ENCODE measurements at places on chromosomes 11 and 22. TPM values are rescaled to one million over a fixed set of nuclear protein-coding genes. Genes with fewer than 3 reads are reported as not detected.

- no peak for DNase-seq
These were observed 4.5 kb upstream of the CDC42EP2 start for GRCh38 chr11:65310215-65310614.

- no peak for DNase-seq
These were observed 3.4 kb downstream of the RAB1B start for GRCh38 chr11:66271816-66272215.

DNA sequence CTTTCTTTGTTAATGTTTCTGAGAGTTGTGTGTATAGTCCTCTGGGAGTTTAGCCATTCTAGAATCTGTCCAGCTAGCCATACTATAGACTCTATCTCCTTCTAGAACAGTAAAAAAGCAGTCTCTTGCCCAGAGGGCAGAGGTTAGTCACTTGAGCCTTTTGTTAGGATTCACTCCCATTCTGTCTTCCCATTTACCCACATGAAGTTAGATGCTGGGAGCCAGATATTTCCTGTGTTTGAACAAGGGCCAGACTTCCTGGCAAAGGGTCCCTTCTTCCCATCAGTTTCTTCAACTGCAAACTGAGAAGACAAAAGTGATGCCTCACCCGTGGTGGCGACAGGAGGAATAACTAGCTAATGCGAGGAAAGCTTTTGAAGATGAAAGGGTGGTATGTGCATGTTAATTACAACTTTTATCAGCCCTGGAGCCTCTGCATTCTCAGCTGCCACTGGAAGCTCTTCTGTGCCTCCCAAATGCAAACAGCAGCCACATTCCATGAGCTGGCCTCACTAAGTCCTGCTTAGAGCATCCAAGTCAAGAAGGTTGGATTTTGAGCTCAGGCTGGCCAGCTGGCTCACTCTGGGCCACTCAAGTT, 12.8 kb downstream of the CD44 start:
- no peak for DNase-seq

The OR10D3 gene
- not detected for total RNA-seq

- DNase-seq: no peak
These were observed 10.0 kb downstream of the RPL3 start for GRCh38 chr22:39309364-39309861.

DNA sequence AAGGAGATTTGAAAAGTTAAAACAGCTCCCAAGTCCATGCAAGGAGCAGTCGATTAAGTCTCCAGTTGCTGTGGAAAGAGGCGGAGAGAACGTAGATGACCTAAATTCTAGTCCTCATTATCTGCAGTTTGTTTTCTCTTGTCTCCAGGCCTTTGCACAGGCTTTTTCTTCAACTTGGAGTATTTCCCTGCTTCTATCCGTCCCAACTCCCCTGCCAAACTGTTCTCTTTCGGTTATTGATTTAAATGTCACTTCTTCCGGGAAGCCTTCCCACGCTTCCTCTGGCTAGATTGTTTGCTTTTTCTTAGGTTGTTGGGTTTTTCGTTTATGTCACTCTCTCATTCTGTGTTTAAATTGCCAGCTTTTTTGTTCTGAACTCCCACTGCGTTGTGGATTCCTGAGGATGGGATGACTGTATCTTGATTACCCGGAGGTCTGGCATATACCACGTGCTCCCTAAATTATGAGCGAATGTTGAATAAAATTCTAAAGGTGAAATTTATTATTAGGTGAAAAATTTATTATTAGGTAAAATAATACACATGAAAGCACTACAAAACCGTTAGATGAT, 463 bp downstream of the TMEM126B start:
- DNase-seq: no peak

DNA sequence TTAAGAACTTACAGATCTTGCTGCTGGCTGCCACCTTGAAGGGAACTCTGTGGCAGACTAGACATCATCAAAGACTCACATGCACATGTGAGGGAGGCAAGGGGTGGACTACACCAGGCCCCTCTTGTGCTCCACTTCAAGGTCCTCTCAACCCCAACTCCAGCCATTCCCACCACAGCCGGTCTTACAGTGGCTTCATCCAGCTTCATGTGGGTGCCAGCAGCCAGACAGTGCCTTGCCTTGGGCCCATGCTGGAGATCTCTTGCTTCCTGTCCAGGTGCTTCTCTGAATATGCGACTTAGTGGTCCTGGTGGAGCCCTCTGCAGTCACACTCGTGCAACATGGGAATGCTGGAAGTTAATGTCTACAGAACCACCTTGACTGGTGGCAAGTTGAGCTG, 44.6 kb upstream of the WNT7B start:
- peak; percentile 55 for DNase-seq

GRCh38 chr11:749731-750130, 2.5 kb downstream of the TALDO1 start:
- no peak for DNase-seq

DNA sequence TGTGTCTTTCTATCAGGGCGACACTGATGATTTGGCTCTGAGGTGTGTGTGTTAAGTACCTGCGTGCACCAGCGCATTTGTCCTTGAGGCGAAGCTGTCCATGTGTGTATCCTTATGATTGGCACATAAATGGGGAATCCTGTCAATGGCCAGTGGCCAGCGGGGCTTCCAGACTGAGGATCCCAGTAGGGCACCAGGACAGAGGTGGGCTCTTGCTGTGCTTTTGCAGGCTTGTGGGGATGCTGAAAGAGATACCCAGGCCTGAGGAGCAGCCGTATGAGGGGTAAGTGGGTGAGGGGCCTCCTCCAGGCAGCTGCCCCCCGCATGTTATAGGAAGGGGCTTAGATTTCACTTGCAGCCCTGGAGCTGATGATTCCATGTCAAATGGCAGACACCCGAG, 156.8 kb downstream of the ST3GAL4 start:
- peak; percentile 32 for DNase-seq

DNA sequence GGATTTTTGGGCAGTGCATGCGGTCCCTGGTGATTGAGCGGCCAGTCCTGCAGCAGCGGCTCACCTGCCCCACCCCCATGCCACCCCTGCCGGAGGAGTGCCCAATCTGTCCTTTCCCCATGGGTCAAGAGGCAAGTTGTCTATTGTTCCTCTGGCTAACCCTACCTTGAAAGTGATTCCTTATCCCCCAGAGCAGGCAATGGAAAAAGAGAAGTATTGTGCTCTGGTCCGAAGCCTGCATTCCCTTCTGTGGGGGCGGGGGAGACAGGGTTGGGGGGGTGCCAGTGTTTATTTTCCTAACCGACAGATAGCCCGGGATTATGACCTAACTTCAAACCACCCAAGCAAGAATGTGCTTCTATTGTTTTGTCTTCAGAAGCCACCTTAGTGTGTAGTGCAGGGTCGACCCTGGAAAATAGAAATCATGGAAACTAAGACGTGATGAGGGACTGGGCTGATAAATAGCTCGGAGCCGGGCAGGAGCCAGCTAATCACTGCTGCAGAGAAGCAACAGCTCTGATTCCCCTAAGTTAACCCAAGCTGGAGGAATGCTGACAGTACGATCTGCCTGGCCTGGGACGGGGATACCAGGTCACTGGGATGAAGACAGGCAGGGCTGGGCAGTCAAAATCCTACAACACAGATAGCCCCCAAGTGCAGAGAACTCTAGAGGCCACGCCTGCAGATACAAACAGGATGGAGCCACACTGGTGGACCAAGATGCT, 38.7 kb upstream of the ATXN10 start:
- peak; percentile 51 for DNase-seq

The MOGAT2 gene
- not detected for total RNA-seq

DNA sequence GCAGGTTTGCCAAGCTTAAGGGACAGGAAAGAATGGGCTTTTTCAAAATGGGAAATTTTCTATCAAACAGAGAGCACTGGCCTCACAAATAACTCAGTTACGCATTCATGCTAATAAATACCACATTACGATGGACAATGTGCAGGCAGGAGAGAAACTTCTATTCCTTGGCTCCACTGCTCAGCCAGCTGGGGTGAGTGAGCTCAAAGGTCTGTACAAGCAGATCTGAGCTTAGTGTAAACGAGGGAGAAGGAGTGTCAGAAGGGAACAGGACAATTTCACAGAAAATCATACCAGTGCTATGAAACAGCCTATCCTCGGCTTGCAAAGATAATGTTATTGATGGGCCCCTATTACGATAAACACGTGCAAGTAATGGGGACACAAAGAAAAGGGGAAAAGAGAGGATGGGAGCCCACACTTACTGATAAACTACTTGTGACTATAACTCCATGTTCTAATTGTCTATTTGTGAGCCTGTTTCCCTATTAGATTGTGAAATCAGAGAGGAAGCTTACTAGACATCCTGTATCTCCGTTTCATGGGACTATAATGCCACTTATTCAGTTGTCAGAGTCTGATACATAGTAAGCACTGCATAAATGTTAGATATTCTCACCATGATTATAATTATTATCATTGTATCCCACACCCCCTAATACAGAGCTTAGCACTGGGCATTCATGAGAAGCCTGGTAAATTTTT, 46.3 kb downstream of the AMOTL1 start:
- peak; percentile 82 for DNase-seq

The AIFM3 gene
- 0.66 TPM for total RNA-seq

DNA sequence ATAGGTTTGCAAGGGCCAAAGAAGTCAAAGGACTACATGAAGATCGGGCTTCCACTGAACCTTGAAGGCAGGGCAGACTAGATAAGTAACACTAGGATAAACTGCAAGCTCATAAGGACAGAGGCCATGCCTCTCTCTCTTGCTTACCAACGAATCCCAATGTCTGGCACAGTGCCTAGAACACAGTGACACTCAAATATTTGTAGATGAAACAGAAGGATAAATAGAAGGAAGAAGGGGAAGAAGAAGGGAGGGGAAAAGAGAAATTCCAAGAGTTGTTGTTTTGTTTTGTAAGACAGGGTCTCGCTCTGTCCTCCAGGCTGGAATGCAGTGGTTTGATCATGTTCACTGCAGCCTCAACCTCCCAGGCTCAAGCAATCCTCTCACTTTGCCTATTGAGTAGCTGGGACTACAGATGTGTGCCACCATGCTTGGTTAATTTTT, 26.9 kb downstream of the SIK3 start:
- DNase-seq: peak; percentile 86

The DEUP1 gene
- not detected for total RNA-seq

DNA sequence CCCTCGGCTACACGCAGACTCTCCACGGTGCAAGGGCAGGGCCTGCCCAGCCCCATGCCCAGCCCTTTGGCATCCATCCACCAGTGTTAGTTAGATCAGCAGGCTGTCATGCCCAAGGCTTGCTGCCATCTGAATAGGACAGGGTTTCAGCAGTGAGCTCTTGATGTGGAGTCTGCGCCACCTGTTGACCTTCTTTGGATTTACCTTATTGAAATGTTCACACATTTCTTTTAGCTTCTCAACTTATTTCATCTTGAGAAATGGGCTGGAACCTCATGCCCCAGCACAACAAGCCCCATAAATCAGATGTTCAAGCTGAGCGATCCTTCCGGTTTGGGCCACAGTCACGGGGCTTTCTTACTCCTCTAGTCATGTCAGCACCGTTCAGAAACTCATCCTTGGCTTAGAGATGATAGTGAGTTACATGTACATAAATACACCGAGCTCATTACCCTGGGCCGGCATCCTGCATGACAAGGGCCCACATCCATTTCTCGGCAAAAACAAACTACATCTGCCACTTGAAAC, 61.7 kb downstream of the PARVB start:
- no peak for DNase-seq

The EFCAB6 gene
- 3.3 TPM for total RNA-seq

GRCh38 chr22:23233084-23233531, 52.8 kb downstream of the BCR start:
- DNase-seq: no peak

The KLHDC7B gene
- total RNA-seq: not detected

The C11orf52 gene
- not detected for total RNA-seq

GRCh38 chr11:45085646-45086501, 60.6 kb upstream of the PRDM11 start:
- DNase-seq: no peak

DNA sequence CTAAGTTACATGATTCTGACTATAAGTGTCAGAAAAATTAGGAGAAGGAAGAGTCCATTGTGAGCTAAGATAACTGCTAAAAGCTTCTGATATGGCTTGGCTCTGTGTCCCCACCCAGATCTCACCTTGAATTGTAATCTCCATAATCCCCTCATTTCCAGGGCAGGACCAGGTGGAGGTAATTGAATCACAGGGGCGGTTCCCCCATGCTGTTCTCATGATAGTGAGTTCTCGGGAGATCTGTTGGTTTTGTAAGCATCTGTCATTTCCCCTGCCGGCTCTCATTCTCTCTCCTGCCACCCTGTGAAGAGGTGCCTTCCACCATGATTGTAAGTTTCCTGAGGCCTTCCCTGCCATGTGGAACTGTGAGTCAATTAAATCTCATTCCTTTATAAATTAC, 230.2 kb downstream of the OPCML start:
- no peak for DNase-seq

GRCh38 chr11:121141066-121141465, 40.0 kb downstream of the TECTA start:
- no peak for DNase-seq

- no peak for DNase-seq
These were observed 13.0 kb upstream of the SLC39A13 start for GRCh38 chr11:47395223-47396048.

- no peak for DNase-seq
These were observed 20.6 kb upstream of the DDI1 start for GRCh38 chr11:104015649-104016415.

The ANKK1 gene
- total RNA-seq: not detected

DNA sequence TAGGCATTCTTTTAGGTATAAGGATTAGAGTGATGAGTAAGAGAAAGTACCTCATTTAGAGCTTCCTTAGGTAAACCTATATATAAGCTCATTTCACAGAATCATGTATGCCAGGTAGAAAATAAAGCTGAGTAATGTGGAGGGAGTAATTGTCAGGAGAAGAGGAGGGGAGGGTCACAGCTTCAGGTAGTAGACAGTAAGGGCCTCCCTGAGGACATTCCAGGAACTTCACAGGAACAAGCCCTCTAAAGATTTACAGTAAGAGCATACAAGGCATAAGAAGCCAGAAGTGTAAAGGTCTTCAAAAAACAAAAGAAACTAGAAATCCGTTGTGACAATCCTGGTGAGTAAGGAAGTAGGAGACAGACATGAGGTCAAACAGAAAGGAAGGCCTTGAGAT, 57.6 kb downstream of the USP47 start:
- DNase-seq: no peak

DNA sequence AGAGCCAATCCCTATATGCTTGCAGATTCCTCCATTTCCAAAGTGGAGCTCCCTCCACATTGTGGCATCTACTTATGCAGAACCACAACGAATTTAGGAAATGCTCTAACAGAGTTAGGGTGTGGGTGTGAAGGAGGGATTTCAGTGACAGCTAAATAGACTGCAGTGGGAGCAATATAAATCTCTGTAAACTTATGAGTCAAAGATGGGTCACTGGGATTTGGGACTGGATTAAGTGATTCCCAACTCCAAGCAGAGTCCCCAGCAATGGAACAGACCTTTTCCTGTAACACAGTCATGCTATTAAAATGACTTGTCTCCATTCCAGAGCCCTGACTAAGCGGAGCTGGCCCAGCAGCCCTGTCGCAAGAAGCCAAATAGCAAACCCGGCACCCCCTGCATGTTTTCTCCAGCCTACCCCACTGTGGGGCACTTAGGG, 36.6 kb downstream of the RPL27A start:
- DNase-seq: peak; percentile 92

The PLA2G3 gene
- not detected for total RNA-seq

The MB gene
- total RNA-seq: not detected

GRCh38 chr11:12505183-12505582, 127.8 kb downstream of the PARVA start:
- DNase-seq: no peak

The RGL4 gene
- not detected for total RNA-seq

All from sigmoid colon (tissue), 7 donors.